CD4-positive, alpha-beta T cell treated with Interleukin-6 at 100 ng/mL for 8 hours (primary cell): ENCODE measurements at places on chromosomes 2 and 18.
A peak's percentile ranks its signal among the peaks of the same experiment; 100 is the strongest.

GRCh38 chr2:150485871-150486538, 1.5 kb downstream of the RND3 start:
- DNase-seq: no peak

- DNase-seq: no peak
Observed at GRCh38 chr2:47485751-47486300, 82.9 kb downstream of the MSH2 start.

DNA sequence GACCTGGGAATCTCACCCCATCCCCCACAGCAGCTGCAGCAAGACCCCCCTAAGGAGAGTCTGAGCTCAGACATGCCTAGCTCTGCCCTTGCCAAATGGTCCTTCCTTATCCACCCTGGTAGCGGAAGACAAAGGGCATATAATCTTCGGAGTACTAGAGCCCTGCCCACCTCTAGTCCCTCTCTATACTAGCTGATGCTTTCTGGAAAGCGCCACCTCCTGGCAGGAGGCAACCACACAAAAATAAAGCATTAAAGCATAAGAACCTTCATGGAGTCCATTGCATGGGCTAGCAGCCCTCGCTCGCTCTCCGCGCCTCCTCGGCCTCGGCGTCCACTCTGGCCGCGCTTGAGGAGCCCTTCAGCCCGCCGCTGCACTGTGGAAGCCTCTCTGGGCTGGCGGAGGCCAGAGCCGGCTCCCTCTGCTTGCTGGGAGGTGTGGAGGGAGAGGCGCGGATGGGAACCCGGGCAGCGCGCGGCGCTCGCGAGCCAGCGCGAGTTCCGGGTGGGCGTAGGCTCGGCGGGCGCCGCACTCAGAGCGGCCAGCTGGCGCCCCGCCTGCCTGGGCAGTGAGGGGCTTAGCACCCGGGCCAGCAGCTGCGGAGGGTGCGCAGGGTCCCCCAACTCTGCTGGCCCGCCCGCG, 941.2 kb downstream of the SUCLG1 start:
- no peak for DNase-seq

- no peak for DNase-seq
Observed at GRCh38 chr2:220279840-220280239, 652.4 kb downstream of the SLC4A3 start.

DNA sequence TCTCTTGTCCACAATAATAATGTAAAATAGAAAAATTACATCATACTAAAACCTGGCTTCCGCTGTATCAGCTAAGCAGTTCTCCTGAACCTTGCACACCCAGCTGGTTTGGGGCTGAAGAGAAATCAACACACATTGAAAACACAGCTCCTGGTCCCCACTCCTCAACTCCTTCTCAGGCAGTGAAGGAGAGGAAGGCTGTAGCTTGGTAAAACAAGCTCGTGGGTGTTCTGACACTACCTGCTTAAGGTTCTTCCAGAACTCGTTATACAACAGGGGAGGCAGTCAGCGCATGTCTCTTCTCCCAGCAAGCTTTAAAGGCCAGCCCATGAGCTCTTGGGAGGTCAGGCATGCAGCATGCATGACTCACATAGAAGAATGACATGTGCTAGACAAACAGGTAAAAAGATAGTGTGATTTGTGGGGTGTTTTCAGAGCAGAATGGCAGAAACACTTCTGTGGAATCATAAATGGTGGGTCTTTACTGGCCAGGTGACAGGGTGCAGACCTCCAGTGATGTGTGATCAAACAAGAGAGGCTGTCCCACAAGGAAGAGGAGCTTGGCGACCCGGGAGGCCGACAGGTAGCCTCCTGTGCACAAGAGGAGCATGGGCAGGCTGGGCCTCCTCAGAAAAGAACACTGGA, 69.1 kb downstream of the UXS1 start:
- no peak for DNase-seq

GRCh38 chr2:72109904-72110303, 37.8 kb downstream of the CYP26B1 start:
- no peak for DNase-seq

DNA sequence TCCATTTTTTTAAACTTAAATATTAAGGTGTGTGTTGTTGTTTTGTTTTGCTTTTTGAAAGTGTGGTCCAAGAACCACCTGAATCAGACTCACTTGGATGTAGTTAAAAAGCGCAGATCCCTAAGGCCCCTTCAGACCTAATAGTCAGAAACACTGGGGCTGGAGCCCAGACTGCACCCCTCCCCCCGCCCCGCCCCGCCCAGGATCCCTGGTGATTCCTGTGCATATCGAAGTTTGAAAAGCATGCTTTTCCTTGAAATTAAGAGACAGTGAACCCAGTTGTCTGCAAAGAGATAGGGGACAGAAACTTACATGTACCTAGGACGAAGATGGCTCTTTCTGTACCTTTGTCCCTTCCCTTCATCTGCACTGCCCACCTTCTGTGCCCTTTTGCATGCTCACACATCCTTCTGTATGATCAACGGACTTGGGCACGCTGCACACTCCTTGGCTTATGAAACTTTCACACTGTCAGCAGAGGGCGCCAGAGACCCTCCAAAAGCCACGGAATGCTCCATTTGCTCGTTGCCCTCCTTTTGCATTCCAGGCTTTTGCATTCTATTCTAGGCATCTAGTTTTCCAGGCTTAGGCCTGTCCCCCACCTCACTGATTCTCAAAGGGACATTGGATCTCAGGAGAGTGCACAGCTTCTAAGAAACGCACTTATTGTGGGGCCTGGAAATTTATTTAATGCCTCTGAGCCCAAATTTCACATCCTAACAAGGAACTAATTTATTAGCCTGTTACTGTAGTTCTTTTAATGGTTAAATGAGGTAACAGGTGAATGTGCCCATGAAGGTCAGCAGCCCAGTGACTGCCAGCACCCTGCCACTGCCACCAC, 32.8 kb upstream of the SLC14A1 start:
- DNase-seq: peak; percentile 72

- no peak for DNase-seq
Observed at GRCh38 chr18:36560187-36560586, 262.7 kb downstream of the FHOD3 start.

DNA sequence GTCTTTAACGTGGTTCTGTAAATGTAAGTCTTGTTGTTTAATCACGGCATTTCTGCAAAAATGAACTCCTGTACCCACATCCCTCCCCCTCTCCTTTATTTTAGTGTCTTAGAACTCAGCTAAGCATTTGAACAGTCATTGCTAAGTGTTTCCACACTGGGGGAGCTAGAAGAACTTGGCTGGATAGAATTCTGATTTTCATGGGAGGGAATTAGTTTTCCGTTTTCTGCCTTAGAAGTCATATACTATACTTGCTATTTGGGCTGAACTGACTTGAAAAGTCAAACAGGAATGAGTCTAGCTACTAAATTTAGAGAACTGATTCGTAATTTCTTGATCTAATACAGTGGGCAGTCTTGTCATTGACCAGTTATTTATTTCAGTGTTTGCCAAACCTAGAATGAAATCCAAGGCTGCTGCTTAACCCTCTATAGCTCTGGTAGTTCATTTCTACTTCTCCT, 61.1 kb downstream of the FMNL2 start:
- DNase-seq: no peak

DNA sequence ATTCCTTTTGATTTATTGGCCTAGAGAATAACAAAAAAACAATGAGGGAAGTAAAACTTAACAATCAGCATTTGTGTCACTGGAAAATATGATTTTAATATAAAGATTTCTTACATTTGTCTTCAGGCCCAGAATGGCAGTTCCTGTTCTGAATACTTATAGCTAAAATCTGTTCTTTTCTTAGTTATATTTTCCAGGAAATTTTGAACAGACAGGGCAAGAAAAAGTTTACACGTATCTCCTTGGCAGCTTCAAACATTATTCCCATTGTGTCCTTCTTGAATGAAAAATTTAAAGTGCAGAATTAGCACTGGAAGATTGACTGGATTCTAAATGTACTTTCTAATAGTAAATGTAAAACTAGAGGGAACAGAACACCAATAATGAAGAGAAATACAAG, 1454.0 kb upstream of the PIK3C3 start:
- no peak for DNase-seq

DNA sequence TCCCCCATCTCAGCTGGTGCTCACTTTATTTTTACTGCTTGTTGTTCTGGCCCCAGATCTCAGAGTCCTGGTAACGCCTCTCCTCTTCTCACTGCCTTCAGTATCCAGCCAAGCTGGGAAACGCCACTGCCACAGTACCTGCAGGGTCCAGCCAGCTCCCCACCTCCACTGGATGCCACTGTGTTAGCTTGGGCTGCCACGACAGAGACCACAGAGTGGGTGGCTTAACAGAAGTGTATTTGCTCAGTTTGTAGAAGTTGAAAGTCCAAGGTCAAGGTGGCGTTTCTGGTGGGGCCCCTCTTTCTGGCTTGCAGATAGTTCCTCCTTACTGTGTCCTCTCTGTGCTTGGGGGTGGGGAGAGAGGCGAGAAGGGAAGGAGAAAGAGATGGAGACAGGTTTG, 107.1 kb downstream of the AGAP1 start:
- DNase-seq: no peak

GRCh38 chr18:36655930-36656329, 172.9 kb downstream of the TPGS2 start:
- no peak for DNase-seq

DNA sequence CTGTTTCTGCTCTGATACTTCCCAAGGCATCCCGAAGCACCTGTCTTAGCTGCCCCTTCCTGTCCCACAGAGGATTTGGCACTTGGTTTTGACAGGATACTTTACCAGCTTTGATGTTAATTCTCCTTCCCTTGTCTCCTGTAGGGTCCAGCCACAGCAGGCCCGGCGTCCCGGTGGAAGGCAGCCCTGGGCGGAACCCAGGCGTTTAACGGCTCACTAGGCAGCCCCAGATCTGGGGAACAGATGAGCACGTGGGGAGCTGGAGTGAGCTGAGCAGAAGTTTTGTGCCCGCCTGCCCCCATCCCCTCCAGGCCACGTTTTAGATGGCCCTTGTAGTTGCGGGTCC, 11.4 kb downstream of the ANKRD23 start:
- no peak for DNase-seq

GRCh38 chr2:218168635-218169462, 2.1 kb upstream of the CXCR1 start:
- peak; percentile 52 for DNase-seq

GRCh38 chr18:28013066-28013465, 163.9 kb downstream of the CDH2 start:
- no peak for DNase-seq

- no peak for DNase-seq
Observed at GRCh38 chr2:226585130-226585561, 214.5 kb downstream of the IRS1 start.

DNA sequence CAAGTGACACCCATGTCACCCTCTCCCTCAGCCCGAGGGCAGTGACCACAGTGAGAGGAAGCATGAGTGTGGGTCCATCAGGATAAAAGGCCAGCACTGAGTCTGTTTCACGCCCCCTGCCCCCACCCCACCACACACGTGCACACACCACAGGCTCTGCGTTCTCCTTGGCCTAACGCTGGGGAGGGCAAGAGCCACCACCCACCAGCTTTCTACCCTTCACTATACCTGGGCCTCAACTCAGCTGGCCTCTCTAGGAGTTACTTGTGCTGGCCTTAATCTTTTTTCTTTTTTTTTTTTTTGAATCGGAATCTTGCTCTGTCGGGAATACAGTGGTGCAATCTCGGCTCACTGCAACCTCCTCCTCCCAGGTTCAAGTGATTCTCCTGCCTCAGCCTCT, 140.5 kb downstream of the ZFP36L2 start:
- DNase-seq: no peak

GRCh38 chr2:54768772-54769428, 45.4 kb downstream of the EML6 start:
- DNase-seq: no peak

DNA sequence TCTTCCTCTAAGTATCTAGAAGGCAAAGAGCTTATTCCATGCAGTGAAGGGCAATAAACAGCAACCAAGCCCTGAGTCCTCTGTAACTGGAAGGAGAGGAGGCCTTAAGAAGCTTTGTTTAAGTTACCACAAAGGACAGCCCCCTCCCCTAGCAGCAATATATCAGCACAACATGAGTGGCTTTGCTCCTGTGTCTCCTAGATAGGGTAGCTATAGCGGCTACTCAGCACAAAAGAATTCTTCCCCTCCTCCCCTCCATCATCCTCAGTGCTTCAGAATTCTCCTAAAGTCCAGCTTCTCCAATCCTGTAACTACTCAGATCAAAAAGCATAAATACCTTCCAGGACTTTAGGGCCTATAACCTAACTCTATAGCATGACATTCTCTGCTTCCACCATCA, 16.5 kb downstream of the SUMO1 start:
- no peak for DNase-seq

DNA sequence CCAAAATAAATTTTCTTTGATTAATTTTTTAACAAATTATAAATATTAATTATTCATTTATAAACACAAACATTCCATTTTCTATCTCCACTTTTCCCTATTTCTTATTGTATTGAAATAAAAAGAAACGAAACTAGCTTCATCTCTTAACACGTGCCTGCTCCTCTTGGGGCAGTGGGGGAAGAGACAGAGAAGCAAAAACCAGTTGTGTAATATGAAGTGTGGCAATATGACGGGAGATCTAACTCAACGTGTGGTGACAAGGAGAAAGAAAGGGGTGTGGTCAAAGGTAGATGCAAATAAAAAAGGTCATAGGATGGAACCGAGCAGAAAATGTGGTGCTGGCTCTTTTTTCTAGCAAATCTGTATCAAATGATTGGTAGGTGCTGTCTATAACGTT, 106.9 kb upstream of the SLC8A1 start:
- DNase-seq: no peak

GRCh38 chr2:241676665-241677064, 9.9 kb downstream of the DTYMK start:
- DNase-seq: no peak

DNA sequence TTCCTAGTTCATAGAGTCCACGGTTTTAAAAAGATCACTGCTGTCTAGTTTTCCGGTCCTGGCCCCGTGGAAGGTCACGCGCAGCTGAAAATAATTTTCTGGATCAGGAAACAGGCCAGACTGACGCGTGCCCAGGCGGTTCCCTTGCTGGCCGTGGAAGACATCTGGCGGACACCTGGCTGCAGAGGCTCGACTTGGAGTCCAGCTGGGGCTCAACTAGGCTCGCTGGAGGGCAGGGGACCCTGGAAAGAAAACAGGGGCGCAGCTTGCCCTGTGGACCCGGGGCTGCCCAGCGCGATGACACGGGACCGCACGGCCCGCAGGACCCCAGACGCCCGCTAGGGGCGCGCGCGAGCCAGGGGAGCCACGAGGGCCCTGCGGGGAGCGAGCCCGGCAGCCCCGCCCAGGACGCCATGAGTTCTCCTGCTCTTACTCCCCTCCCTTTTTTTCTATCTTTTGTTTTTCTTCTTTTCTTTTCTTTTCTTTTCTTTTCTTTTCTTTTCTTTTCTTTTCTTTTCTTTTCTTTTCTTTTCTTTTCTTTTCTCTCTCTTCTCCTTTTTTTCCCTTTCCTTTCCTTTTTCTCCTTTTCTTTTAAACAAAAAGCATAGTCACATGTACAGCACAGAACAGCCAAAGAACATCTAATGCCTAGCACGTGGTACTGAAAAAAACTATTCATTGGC, 43.2 kb upstream of the UBE2F start:
- DNase-seq: peak; percentile 72

GRCh38 chr2:171832489-171832888, 61.6 kb downstream of the SLC25A12 start:
- DNase-seq: no peak
